ENCODE measurements at places on chromosomes 11 and 22.
A peak's percentile ranks its signal among the peaks of the same experiment; 100 is the strongest.

DNA sequence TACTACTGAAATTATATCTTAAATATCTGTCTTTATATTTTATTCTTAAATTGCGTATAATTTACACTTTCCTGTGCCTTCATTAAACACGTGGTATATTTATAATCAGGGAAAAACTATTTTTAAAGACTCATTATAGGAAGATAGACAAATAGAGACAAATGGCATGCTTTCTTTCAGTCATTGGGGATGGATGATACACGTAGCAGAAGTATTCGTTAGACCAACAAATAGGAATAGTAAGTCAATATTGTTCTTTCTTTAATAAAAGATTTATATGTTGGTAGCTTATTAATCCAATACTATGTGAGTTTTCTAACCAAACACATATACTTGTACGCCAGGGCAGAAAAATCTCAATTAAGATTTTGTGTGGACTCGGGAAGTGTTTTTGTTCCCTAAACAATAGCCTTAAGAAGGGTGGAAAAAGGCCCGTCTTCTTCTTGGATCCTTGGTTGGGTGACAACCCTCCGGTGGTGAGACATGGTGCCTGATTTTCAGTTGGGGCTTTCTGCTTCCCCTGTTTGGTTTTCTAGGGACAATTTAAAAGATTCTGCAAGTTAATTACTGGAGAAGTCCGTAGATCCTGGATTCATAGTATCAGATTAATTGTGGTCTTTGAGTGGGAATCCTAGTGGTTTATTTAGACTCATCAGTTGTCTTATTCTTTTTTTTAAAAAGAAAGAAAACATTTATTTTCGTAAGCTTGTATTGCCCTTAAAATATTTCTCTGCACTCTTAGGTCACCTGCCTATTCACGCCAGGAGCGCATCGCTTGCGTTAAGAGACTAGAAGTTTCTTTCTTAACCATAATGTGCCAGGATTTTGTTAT lies 83.5 kb upstream of the WNT7B start:
- DNase-seq = no peak

DNA sequence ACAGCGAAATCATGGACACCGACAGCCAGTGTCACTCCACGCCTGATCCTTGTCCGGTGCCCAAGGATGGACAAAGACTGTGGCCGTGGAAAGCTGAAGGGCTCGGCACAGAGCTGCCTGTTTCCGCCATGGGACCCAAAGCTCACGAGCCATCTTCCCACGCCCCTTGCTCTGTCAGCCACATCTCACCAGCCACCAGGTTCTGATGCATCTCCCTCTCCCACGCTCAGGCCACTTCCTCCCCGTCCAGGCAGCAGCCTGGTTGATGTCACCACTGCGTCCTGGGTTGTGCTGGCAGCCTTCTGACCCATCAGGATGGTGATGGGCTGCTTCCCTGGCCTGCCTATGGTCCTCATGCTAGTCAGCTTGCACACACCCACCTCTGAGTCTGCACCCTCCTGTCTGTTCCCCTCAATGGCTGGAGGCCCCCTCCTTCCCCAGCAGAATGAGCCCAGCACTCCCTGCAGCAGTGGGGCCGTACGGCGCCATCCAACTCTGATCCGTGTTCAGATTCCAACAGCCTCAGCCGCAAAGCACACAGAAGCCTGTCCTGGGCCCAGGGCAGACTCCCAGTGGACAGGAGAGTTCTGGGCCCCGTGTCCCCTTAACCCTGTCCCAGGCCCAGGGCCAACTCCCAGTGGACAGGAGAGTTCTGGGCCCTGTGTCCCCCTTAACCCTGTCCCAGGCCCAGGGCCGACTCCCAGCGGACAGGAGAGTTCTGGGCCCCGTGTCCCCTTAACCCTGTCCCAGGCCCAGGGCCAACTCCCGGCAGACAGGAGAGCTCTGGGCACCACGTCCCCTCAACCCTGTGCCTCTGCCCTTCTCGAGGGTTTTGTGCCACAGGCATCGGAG lies 259.5 kb downstream of the BRD1 start:
- no peak for DNase-seq

- DNase-seq = no peak
Observed at GRCh38 chr11:3623121-3623520, 18.7 kb downstream of the ART5 start.

DNA sequence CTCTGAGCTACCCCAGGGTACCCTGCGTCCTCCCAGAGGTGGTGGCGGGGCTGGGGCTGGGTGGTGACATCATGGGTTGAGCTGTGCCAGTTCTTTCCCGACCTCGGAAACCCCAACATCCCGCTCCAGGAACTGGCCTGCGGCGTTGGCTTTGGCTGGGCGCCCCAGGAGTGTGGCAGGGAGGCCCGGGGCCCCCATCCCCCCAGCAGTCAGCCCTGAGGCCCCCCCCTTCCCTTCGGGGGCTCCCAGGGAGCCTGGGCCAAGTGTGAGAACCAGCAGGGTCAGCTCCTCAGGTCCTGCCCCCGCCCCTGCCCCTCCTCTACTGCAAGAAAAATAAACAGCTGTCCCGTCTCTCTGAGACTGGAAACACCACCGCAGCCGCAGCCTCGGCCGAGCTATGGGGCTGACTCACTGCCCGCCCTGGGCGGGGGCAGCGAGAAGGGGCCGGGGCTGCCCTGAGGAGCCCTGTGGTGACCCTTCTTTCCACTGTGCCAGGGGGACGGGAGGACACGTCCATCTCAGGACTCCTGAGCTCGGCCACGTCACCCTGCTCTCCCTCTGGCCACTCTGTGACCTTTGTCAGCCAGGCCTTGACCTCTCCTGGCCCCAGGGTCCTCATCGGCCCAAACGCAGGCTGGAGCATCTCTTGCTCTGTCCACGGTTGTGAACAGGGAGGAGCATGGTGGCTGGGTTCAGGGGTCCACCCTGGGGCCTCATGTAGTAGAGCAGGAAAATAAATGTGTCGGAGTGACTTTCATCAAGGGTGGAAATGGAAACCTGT lies 73.4 kb downstream of the WNT7B start:
- DNase-seq = peak; percentile 28

DNA sequence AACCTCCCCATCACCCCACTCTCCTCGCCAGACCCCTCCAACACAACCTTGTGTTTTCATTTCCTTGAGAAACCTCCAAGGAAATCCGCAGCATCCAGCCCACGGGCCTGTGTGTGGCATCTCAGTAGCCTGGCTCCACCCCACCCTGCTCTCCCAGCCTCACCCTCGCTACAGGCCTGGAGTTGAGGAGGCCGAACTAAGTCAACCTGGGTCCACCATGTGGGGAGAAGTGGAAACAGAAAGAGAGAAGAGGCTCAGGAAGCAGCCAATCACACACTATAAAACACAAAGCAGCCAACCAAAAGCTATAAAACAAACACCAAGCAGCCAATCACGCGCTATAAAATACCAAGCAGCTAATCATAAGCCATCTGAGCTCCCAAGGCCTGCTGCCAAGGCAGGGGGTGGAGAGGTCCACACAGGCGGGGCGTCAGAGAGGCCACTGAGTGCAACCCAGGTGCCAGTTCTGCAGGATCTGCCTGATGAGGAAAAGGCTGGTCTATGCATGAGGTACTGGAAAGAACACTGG lies 72.0 kb downstream of the MICAL3 start:
- DNase-seq = no peak

- no peak for DNase-seq
Observed at GRCh38 chr11:76638270-76639197, 32.0 kb downstream of the LRRC32 start.

- no peak for DNase-seq
Observed at GRCh38 chr11:130673698-130674097, 225.3 kb downstream of the ADAMTS15 start.

DNA sequence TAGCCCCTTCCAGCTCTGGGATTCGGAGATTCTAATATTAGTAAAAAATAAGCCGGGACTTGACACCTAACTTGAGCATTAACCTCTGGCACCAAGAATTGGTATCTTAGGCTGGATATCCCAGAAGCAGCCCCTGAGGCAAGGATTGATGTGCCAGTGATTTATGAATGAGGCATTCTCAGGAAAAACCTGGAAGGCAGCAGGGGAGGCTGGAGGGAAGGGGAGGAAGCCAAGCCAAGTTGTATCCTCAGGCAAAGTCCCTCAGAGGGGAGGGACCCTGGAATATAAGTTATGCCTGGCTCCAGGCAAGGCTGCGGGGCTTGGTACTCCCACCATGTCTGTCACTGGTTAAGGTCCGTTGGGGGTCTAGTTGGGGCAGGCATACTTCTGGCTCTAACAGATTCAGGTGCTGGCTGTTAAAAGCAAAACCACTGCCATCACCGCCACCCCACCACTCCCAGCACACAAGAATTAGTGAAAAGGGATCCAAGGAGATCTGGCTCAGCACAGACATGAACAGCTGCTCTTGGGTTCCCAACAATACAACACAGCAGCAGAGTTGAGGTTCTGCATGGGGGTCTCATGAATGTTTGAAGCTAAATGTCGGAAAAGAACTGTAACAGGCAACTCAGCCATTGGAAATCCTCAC lies 29.8 kb downstream of the LMO2 start:
- no peak for DNase-seq

GRCh38 chr22:20777420-20778177 lies 3.7 kb downstream of the SERPIND1 start:
- no peak for DNase-seq

- no peak for DNase-seq
Observed at GRCh38 chr11:34604145-34604544, 16.7 kb upstream of the EHF start.

- DNase-seq = no peak
Observed at GRCh38 chr11:6433998-6434660, 6.7 kb downstream of the HPX start.

GRCh38 chr11:92540096-92540495 lies 315.5 kb downstream of the FAT3 start:
- DNase-seq = no peak

DNA sequence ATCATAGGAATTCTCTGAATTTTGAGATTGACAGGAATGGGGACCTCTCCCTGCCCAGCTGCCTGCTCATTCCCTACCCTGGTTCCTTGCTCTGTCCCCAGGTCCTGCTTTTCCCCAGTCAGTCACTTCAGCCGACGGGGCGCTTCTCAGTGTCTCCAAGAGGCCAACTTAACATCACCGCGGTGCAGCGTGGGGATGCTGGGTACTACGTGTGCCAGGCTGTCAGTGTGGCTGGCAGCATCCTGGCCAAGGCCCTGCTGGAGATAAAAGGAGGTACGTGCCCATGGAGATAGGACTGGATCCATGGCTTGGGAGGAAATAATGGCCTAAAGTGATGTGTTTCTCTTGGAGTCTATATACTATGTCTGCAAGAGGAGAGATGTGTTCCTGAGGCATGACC lies 7.0 kb downstream of the ROBO3 start:
- DNase-seq = no peak

DNA sequence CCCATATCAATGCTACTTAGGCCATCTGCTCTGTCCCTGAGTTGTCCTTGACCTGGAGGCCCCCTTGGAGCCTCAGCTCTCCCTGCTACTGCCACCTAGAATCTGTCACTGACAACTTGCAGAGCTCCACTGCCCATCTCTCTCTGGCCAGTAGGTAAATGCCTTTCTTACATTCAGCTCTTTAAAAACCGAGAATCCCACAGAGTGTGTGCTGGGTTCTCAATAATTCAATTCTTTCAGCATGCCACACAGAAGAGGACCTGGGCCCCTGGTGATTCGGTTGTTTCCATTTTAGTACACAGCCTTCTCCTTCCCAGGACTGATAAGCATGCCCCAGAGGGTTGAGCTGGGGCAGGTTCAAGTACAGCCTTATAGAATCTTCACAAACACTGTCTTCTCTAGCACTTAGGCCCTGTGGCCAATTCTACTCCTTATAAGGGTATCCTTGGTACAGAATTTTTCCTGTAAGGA lies 22.0 kb upstream of the IPO7 start:
- DNase-seq = no peak

GRCh38 chr11:13280092-13280722 lies 2.6 kb downstream of the BMAL1 start:
- no peak for DNase-seq

- DNase-seq = no peak
Observed at GRCh38 chr11:35605706-35606105, 12.6 kb upstream of the FJX1 start.

- DNase-seq = no peak
Observed at GRCh38 chr22:23218867-23219251, 38.5 kb downstream of the BCR start.

- no peak for DNase-seq
Observed at GRCh38 chr11:62487738-62488551, 58.7 kb downstream of the AHNAK start.

DNA sequence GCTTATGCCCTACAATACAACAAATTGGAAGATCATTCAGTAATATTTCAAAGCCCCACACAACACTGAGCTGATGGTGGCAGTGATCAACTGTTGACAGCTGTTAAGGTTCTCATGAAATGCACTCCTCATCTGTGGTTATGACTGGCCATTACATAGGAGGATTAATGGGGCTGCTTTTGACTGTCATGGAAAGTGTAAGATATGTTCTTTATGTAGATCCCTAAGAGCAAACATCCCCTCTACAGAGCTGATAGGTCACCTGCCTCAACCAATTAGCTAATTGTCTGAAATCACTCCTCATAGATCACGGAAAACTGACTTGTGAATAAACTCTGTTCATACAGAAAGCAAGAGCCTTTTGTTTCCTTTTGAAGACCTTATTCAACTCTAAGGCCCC lies 78.1 kb downstream of the GAB2 start:
- no peak for DNase-seq

DNA sequence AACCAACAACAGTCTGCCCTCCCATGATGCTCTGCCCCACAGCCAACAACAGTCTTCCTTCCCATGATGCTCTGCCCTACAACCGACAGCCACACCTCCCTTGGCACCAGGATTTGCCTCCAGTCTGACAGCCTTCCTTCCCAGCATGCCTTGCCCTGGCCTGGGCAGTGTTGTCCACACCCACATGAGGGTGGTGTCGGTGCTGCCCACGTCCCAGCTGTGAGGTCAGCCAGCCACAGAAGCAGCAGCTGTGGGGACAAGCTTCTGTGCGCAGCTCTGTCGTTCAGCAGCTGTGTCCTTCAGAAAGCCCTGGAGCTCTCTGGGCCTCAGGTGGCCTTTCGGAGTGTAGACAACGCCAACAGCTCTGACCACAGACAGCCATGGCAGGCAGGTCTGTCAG lies 1378.9 kb downstream of the BRD1 start:
- DNase-seq = no peak

- no peak for DNase-seq
Observed at GRCh38 chr11:65944767-65945166, 513 bp upstream of the TSGA10IP start.

GRCh38 chr11:13051257-13051656 lies 42.1 kb downstream of the RASSF10 start:
- DNase-seq = no peak

Data from thoracic aorta (tissue), 2 donors.